Inflammatory macrophage (primary cell): ENCODE measurements at places on chromosomes 1 and 21.

DNA sequence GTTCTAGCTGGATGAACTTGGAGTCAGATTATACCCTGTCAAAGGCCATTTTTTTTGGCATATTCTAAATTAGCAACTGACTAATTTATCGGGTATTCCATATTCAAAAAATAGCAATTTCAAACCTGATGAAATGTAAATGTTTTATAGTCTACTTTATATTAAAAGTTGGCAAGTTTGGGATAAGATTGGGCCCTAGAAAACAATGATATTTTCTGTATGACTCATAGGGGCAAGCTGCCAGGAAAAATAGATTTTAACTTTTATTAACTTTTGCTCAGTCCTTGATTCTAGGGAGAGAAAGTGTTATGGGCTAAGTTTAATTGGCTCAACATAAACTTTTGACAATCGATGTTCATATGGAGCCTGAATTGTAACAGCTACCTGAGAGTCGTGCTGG, 576.9 kb upstream of the B3GALT2 start:
- no peak for DNase-seq

DNA sequence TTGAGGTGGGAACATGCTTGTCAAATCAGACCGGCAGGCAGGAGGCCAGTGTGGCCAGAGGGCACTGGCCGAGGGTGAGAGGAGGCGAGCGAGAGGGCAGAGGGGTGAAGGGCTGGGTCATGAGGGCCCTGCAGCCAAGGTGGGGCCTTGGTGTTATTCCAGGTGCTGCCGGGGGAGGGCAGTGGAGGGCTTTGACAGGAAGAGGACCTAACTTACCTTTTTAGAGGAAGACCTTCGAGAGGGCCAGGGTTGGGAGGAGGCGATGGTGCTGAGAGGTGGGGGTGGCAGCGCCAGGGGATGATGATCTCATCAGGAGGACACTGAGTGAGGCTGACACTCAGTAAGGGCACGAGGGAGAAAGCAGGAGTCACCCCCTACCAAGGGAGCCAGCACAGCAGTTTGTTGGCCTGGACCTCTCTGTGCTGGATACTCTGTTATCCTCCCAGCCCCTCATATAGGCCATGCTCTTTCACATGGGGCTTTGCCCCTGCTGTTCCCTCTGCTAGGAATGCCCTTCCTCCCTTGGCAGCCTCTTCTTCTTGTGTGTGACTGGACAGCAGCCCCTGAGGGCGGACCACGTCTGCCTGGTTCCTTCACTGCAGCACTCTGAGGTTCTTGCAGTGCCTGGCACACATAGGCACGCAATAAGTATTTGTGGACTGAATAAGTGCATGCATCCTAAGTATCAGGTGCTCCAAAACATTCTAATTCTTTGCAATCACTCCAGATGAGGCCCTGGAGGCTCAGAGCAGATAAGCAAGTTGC, 7.5 kb upstream of the TTC22 start:
- DNase-seq, result no peak

DNA sequence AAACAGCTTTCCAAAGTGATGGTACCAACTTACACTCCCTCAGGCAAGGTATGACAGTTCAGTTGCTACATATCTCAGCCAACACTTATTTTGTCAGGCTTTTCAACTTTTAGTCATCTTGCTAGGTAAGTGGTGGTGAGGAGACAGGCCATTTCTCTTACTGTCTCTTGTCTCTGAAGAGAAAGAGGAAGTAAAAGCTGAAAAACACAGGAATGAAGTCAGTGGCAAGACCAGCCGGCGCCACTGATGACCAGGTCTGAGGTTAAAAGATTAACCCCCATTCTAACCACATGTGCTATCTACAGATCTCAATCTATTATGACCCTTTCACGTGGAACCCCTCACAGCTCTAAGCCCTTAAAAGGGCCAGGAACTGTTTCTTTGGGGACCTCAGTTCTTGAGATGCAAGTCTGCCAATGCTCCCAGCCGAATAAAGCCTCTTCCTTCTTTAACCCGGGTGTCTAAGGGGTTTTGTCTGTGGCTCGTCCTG, 4.2 kb downstream of the ADCY10 start:
- peak; percentile 25 for DNase-seq

GRCh38 chr1:41358131-41359021, 2.9 kb upstream of the FOXO6 start:
- no peak for DNase-seq

- DNase-seq, result peak; percentile 66
These were observed 7.3 kb upstream of the CACNA1S start for GRCh38 chr1:201119206-201120197.

DNA sequence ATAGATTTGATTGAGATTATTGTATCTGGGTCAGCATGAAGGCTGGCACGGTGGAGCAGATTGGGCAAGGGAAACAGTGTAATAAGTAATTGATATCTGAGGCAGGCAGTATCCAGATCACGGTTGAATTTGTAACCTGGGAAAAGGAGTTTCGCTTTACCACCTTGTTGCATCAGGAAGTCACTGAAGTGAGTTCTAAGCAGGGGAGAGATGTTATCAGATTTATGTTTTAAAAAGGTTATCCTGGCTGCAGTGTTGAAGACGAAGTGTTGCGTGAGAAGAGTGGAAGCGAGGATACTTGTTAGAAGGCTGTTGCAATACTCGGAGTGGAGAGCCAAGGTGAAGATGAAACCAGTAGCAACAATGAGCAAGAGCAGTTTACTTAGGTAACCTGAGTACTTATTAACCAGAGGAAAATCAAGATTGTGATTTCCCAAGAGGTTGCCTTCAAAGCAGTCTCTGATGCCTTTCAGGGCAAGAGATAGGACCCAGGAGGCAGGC, 77.8 kb downstream of the LHX9 start:
- no peak for DNase-seq

DNA sequence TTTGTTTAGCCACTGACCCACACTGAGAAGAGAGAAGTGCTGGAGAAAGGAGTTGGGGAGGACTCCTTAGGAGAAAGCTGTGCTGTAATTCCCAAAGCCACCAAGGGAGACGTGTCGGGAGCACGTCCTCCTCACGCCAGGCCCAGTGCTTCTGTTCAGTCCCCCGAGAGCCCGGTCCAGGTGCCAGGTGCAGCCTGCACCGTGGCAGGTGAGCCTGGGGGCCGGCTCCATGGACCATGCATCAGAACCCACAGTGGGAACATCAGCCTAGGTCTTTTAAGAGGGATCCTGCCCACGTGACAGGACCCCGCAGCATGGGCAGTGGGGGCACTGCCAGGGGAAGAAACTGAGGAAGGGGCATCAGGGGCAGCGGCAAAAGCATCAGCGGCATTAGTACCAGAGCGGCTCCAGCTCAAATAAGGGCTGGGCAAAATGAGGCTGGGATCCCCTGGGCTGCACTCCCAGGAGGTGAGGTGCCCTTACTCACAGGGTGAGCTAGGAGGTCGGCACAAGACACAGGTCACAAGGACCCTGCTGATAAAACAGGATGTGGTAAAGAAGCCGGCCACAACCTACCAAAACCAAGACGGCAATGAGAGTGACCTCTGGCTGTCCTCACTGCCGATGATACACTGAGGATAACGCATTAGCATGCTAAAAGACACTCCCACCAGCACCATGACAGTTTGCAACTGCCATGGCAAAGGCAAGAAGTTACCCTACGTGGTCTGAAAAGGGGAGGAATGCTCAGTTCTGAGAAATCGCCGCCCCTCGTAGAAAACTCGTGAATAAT, 24.6 kb upstream of the PRDM15 start:
- peak; percentile 7 for DNase-seq

DNA sequence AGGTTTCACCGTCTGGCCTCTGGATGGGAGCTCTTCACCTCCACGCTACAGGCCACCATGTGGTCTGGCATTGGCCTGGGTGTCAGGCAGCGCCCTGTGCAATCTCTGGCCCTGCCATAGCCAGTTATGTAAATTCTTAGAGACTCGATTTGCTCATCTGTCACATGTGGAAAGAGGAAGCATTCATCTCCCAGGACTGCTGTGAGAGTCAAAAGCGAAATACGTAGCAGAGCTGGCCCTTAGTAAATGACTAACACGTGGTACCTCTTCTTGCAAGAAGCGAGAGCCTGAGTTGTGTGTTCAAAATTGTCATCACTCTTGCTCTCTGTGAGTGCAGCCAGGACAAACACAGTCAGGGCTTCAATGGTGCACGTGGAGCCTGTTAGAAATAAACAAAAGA, 159.0 kb upstream of the BACE2 start:
- DNase-seq, result peak; percentile 35

GRCh38 chr1:87226341-87226760, 102.3 kb upstream of the LMO4 start:
- DNase-seq, result peak; percentile 87
